ENCODE measurements at places on chromosomes 16 and 17.

DNA sequence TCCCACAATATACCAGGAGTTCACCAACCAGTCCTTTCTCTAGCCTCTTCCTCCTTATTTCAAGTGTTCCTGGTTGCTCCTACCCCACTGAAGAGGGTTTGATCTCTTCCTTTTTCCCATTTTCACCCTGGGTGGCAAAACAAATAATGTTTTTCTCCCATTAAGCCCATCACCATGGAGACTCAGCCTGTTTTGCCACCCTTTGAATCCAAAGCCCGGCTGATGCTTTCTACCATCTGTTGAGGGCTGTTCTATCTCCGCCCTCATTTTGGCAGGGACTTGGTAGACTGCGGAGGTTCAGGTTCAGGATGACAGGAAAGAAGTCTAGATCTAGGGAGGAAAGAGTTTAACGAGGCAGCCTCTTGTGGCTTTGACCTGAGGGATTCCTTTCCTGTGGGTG is 2.6 kb downstream of the DNAH2 start:
- no peak for ATAC-seq

DNA sequence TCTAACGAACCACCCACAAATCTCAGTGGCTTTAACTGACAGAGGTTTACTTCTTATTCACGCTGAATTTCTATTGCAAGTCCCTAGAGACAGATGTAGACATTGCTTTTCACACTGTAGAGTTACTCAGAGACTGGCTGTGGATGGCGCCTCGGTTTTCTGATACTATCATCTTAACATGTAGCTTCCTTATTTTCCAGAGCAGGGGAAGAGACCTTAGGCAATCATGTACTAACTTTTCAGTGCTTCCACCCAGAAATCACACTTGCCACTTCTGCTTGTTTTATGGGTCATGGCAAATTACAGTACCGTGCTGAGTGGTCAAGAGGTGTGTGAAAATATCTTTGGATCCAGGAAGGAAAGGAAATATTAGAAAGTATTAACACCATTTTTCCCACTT is 65.4 kb downstream of the MAF start:
- no peak for ATAC-seq

DNA sequence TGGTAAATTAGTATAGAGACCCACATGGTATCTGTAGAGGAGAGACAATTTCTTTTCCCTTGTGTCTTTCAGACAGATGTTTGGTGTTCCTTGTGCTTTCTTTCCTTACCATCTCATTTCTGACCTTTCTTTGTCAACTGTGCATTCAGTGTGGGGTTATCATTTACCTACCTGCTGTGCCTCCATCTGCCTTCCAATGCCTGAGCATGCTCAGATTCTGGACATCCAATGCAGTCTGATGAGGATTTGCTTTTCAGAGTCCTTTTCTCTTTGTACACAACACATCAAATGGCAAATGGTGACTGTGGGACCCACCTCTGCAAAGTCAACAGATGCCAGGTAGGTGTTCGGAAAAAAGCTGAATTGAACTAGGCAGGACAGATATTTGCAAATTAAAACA is 364.8 kb downstream of the CA10 start:
- ATAC-seq = no peak

GRCh38 chr17:1766382-1767135 is 4.7 kb downstream of the SERPINF1 start:
- ATAC-seq = no peak

DNA sequence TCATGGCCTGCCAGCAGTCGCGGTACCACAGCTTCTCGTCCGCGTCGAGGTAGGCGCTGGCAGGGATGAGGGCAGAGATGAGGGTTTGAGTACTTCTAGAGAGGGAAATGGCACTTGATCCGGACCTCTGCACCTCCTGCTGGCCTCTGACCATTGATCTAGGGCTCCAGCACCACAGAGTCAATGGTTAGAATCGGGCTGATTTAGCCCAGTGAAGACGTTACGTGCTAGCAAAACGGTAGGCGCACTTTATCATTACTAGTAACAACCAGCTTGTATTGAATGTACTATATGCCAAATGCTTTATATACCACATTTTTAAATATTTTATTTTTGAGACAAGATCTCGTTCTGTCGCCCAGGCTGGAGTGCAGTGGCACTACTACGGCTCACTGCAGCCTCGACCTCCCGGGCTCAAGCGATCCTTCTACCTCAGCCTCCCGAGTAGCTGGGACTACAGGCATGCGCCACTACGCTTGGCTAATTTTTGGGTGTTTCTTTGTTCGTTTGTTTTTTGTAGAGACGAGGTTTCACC is 526 bp downstream of the TSNAXIP1 start:
- ATAC-seq = no peak

DNA sequence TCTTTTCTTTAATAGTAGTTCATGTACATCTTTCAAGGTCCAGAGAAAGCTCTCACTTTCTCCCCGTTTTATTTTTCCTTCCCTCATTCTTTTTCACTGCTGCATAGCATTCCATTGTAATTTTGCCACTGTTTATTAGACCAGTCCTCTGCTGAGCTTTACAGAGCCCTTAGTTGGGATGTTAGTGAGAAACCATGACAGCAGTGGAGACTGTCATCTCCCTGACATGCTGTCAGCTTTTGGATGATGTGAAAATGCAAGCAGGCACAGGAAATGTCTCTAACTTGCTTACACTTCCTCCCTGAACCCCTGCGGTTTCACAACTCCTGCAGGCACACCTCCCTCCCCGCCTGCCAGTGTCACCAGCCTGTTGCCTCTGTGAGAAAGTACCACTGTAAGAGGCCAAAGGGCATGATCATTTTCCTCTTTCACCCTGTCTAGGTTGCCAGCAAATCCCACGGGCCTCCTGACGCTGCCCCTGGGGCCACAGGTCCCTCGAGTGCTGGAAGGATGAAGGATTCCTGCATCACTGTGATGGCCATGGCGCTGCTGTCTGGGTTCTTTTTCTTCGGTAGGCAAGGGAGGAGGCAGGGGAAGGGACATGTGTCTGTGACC is at the start of gene ITGAL:
TSS of gene ITGAL (plus strand) at position 415 of the 615 bp plus-strand sequence. CDS start at position 511, 96 bp downstream.
- ATAC-seq = peak; percentile 55

DNA sequence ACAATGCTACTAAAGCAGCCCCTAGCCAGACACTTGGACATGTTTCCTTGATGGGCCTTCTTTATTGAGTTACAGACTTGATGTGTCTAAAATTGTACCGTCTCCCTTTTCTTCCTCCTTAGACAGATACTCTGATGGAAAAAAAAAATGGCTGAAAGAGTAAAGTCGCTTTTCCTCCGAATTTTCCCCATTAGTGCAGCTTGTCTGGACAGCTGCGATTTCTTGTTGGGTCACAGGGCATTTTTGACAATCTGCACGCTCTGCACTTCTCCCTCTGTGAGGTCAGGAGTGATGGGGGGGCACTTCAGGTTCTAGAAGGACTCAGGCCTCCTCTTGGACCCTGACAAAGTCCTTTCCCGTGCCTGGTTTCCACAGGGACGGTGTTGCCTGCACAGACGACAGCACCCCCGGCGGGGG is 968 bp upstream of the PRKAR1A start:
- ATAC-seq = no peak

DNA sequence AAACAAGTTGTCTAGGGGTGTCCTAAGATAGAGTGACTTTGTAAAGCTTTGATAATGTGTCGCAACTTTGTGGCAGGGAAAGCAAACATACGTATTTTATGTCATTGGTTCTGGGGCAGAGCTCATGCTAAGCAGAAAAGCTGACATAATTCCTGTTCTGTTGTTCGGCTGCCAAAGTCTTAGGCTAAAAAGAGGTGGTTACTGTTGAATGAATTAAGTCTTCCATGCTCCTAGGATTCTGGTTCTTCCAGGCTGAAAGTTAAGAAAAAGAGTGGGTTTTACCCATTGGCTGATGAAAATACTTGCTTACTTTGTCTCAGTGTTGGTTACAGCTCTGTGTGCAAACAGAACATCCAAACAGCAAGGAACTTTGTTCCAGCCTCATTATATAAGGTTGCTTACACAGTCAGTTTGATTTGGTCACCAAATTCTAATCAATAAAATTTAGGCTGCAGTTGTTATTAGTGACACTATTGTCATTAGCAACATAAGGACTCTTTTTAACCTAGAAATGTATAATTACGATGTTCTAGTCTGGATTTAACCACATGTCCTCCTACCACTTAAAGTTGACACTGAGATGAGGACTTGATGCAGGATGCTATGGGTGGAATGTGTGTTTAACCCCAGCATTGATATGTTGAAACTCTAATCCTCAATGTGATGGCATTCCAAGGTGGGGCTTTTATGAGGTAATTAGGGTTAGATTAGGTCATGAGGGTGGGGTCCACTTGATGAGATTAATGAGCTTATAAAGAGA is 114.0 kb upstream of the GOT2 start:
- ATAC-seq = no peak

DNA sequence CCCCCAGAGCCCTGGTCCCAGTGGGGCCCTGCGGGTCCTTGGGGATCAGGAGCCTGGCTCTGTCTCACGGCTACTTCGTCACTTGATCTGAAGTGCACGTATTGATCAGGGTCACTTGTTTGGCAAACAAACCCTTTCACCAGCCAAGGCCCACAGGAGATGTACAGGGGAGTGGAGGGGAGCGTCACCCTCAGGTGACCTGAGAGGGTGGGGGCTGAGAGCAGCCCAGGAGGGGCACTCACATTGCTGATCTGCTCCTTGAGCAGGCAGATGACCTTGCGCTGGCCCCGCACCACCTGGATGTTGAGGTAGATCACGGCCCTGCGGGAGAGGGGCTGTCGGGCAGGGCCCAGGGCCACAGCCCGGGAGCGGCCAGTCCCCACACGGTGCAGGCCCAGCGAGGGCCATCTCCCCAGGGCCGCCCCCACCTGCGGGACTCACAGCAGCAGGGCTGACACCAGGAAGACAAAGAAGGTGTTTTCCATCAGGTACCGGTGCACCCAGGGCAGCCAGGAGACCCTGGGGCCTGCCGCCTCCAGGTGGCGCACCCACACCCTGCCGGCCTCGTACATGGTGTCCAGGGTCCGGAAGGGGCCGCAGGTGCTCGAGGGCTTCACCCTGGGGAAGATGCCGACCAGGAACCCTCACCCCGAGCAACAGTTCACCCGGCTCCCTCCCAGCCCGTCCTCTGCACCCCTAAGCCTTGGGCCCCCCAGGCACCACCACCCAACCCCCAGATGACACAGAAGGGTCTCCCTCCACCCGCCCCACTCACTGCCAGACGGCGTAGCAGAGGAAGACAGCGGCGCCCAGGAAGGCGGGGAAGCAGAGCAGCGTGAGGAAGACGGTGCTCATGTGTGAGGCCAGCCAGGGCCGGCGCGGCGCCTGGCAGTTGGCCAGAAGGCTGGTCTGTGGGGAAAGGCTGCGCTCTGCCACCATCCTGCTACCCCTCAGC is 11.3 kb downstream of the TMC6 start:
- ATAC-seq = peak; percentile 14

DNA sequence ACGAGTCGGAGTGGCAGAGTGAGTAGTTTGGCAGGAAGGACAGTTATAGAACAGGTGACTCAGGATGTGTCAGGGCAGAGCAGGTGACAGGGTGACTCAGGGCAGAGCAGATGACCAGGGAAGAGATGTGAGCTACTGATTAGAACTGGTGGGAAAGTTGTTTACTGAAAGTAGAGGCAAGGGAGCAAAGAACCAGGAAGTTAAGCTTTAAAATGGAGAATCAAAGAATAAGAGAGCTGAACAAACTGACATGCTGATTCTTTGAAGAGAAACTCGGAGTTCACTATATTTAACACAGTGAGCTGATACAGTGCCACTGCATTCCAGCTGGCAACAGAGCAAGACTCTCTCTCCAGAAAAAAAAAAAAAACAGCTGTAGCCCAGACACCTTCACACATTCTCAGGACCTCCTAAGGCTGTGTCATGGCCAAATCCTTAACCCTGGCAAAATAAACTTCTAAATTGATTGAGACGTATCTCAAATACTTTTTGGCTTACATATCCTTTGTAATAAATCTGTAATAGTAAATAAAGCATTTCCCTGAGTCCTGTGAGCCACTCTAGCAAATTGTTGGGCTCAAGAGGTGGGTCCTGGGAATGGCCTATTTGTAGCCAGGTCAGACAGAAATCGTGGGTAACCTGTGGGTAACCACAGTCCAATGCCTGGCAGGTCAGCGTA is 12.3 kb upstream of the UBE2I start:
- peak; percentile 84 for ATAC-seq

GRCh38 chr17:30819971-30820705 is 4.4 kb downstream of the CRLF3 start:
- no peak for ATAC-seq

DNA sequence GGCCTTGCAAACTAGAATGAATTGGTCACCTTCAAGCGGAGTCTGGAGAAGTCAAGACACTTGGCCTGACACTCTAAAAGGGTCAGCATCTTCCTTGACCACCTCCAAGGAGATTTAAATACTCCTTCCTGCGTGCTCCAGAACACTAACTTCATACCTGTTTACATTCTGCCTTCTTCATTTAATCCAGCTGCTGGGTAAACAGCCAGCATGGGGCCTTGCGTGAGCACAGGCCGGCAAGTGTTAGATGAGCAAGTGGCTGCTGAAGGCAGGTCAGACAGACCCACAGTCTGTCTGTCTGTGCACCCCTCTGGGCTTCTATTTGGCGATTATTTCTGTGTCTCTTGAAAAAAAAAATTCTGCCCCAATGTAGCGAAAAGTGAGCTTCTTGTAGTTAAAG is 153.8 kb downstream of the MSI2 start:
- ATAC-seq = no peak

GRCh38 chr17:81566461-81567126 is 14.4 kb upstream of the FAAP100 start:
- ATAC-seq = peak; percentile 62

DNA sequence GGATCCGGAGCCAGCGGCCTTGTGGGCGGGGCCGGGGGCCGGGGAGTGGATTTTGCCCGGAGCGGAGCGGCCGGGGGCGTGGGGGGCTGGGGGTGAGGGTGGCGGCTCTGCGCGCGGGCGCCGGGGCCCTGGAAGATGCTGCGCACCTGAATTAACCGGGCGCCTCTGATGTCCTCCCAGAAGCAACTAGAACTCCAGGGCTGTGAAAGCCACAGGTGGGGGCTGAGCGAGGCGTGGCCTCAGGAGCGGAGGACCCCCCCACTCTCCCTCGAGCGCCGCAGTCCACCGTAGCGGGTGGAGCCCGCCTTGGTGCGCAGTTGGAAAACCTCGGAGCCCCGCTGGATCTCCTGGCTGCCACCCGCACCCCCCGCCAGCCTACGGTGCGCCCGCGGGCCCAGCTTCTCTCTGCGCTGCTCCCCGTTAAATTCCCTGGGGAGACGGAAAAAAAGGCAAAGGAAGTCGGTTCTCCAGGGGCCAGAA is 549 bp downstream of the SLC26A11 start:
- peak; percentile 9 for ATAC-seq

GRCh38 chr17:82661717-82662683 is 13.8 kb upstream of the WDR45B start:
- ATAC-seq = no peak

GRCh38 chr16:79559532-79559931 is 41.0 kb downstream of the MAF start:
- no peak for ATAC-seq

GRCh38 chr17:73635101-73635817 is 9.0 kb downstream of the SDK2 start:
- ATAC-seq = no peak

GRCh38 chr17:8237175-8237574 is 10.7 kb downstream of the CTC1 start:
- no peak for ATAC-seq

GRCh38 chr16:23597003-23597756 is 1.1 kb upstream of the NDUFAB1 start:
- ATAC-seq = no peak

- no peak for ATAC-seq
Measured at GRCh38 chr16:78438632-78439031, 339.2 kb downstream of the WWOX start.
